ENCODE measurements at places on chromosomes 7 and 10.

DNA sequence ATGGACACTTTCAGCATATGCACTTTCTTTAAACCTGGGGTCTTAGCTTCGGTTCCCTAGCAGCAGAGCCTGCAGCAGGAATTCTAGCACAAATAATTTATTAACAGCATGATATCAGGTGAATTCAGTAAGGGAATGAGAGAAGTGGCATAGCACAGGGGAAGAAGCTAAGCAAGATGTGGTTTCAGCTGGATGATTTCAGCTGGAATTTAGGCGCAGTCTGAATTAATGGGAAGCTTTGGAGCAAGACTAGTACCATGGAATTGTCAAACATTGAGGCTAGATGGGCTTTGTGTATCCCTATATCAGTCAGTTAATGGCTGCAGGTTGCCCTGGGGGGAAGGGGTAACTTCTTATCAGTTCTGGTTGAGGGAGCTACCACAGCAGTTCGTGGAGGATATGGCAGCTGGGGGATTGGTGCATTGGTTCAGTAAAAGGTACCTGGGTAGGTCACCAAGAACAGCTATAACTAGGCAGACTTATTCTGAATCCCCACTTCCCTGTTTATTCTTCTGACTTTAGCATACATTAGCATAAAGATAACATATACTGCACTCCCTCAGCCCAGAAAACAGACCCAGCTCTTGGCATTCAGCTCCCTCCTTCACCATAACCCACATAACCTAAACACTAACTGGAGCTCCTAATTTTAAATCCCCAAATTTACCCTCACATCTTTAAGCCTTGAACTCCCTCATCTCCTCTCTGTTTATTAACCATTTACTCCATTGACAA is 46.8 kb upstream of the NAMPT start:
- DNase-seq = no peak

- no peak for DNase-seq
These were observed 159.3 kb downstream of the ELMO1 start for GRCh38 chr7:37289367-37289766.

DNA sequence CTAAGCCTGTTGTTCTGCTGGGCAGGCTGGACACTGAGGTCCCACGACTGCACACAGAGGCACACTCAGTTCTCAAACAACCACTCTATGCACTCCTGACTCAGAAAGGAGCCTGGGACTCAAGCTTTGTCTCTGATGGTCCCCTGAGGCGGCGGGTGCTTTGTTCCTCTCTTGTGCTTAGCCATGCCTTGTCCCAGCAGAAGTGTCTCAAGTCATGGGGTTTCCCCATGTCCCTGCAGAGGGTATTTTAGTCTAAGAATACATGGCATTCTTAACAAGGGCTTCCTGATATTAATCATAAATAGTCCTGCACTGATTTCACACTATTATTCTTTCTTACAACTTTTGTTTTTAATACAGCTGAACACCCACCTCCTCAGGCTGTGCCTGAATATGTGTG is 72.5 kb downstream of the CXCL12 start:
- no peak for DNase-seq

DNA sequence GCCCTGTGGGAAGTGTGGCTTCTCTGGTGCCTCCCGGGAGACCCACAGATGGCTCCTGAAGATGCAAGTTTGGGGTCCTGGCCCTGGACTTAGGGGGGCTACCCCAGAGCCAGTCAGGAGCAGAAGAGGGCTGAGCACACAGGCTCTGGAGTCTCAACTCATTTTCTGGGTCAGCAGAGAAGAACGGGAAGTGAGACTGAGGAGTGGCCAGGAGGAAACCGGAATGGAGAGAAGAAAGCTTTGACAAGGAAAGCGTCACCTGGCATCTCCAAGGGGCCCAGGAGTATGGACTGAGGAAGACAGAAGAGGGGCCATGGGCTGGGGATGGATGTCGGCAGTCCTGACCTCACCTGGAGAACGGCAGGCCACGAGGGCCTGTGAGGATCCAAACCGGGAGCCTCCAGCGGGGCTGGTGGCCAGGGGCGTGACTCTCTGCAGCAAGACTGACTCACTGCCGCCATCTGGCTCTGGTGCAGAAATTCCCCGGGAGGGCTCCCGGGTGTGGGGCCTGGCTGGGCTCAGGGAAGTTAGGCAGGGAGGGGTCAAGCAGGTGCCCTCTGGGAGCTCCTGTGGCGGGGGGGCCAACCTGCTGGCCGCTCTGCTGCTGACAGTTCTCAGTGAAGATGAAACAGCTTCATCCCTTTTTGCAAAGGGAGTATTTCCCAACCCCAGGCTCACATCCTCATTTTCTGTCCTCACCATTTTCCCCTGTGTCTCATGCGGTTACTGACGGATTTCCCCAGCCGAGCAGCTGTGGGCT is 23.6 kb downstream of the DAGLB start:
- DNase-seq = no peak

GRCh38 chr7:815284-816216 is 16.7 kb upstream of the SUN1 start:
- no peak for DNase-seq

GRCh38 chr7:108057951-108058481 is 55.1 kb upstream of the LAMB1 start:
- DNase-seq = peak; percentile 87

DNA sequence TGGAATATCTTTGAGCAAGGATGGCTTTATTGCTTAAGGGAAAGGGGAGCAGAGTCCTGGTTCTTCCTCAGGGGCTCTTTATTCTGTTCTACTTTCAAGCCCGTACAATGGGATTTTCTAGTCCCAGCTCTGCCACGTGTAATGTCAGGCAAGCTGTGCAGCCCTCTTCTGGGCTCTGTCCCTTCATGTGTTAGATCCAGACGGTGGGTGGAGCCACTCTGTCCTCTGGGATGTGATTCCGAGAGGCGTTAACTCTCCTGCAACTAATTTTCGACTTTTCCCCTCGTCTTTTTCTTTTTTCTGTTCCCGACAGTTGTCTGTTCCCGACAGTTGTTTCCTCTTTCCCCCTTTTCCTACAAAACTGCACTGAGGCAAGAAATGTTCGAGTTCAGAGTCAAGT is 34.8 kb downstream of the FBH1 start:
- no peak for DNase-seq

- no peak for DNase-seq
These were observed 434.7 kb downstream of the TNS3 start for GRCh38 chr7:47147213-47147631.

GRCh38 chr10:42781893-42782445 is 626 bp upstream of the BMS1 start:
- DNase-seq = no peak

DNA sequence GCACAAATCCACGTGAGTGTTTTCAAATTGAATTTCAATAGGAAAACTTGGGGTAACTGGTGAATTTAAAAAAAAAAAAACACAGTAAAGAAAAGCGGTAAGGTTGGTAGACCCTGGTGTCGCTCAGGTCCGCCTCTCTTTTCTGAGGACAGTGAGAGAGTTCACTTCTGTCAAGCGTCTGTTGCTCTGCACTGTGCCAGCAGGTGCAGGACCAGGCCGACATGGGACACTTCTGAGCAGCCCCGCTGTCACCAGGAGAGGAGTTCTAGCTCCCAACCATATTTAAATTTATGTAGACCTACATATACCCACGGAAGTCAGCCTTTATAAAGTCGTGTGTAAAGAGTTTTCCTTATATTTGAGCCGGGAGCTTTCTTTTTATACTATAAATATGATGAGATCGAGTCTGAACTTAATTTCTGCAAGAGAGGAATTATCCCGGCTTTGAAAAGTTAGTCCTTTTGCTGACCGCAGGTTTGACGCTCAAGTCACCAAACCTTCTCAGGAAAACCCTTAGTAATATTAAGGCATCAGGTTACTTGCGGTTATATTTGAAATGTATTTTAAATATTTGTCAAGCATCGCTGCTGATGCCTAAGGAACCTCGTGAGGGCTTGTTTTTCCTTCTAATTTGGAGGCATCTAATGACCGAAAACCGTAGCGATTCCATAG is 531 bp downstream of the IKZF1 start:
- no peak for DNase-seq

DNA sequence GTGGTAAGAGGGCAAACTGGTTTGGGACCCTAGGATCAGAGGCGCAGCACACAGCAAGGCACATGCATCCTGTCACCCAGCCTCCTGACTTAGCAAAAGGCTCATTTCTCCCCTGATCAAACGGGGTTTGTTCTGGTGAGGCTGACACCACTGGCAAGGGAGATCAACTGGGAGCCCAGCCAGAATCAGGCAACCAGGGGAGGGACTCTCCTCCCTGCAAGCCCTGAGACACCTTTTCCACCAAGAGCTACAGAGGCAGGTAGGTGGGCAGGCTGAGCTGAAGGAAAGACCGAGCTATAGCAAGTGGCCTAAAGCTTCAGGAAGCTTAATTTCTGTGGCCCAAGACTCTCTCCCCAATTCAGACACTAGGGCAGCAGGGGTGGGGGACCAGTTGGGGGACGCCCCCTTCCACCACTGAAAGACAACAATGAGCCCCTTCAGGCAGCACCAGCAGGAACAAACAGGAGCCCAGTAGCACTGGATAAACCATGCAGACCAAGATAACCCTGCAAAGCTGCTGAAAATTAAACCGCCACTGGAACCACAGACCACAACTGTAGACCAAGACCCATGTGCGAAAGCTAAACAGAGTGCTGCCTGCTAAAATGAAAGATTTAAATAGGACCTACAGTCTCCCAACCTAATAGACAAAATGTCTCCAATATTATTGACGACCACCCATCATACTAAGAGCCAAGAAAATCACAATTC is 27.1 kb upstream of the SAR1A start:
- DNase-seq = no peak

DNA sequence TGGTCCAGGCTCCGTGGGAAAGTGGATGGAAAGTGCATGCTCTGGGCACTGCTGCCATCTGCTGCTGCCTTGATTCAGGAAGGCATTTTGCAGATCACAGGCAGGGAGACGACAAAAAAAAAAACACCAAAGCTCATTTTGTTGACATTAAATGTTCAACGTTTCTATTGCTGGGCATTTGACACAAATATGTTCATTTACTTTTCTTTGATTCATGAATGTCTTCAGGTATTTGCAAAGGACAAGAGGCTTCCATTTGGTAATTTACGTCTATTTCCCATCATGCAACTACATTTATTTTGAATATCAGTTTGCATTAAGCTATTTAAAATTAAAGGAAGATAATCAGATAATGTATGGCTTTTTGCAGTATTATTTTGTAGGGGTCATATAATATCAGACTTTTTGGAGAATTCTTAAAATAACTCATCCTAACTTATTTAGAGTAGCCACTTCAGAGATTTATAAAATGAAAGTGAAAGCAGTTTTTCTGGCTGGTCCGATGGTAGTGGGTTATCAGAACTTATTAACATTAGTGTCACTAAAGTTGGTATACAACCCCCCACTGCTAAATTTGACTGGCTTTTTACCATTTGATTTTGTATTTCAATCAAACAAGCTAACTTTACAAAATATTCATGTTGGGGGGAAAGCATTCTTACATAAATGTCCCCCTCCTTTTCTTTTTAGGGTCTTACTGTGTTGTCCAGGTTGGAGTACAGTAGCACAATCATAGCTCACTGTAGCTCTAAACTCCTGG is 65.3 kb downstream of the PDIA4 start:
- no peak for DNase-seq

DNA sequence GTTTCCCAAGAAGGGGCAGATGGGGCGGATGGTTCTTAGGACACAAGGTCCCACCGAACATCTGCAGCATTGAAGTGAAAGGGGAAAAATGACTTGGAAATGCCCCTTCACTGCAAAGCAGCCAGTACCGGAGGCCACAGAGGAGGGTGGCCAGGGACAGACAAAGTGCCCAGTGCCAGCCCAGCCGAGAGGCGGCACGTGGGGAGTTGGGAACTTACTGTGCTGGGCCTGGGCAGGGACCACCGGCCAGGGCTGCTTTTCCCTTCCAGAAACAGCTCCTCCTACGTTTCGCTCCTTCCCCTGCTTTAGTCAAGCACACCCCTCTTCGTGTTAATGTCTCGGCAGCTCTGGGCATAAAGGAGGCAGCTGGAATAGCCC is 129.2 kb downstream of the TNS3 start:
- no peak for DNase-seq

GRCh38 chr10:70494536-70494935 is 16.0 kb downstream of the PALD1 start:
- DNase-seq = no peak

DNA sequence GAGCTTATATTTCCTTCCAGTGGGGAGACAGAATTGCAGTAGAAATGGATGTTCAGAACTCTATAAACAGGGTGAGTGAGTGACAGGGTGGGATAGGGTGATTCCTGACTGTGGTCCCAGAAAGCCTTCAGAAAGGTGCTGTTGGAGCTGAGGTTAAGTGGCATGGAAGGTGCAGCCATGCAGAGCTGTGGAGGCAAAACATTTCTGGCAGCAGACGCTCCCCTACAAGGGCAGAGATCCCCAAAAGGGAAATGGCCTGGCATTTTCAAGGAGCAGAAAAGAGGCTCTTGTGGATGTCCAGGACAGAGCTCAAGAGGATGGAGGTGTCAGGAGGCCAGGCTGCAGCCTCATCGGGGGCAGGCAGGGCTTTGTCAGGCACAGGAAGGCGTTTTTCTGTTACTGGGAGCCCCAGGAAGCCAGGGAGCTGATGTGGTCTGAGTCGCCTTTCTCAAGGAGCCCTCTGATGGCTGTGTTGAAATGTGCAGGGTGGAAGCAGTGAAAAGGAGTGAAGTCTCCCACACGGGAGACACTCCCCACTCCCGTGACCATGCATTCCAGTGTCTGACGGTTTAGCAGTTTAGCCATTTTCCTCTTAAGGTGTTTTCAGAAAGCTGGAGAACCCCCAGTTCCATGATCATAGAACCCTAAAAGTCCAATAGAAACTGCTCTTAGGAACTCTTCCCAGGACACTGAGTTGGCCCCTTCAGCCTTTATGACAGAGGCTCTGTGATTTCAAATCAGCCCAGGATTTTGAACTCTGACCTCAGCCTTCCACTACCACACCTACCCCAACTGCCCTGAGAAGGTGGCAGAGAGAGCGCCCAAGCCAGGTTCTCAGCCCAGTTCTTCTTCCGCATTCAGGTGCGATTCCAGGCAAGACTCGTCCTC is 96.2 kb downstream of the C10orf105 start:
- no peak for DNase-seq

Measured in forelimb muscle (tissue), 1 donor.